ENCODE measurements at places on chromosomes 12 and 14.

DNA sequence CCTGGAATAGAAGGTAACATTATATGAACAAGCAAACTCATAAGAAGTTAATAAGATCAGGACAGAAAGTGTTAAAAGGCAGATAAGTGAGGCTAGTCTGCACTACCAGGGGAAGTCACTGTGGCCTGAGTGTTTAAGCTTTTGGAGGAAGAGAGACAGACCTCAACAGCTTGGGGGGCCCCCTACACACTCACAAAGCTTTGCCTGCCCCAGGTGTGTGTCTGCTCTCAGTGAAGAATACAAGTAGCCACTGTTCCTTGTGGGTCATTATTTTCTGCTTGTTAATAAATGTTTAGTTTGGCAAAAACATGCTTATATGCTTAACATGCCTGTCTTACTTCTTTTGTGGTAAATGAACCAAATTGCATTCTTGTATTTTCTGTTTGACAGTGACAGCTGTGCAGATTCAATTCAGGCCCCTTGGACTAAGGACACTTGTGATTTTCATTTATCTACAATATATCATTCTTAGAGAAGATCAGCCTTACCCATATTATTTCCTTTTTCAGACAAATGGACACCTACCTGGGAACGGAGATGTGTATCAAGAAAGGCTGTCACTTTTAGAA lies 50.7 kb upstream of the C12orf71 start:
- DNase-seq = no peak

GRCh38 chr12:89160716-89161123 lies 191.6 kb downstream of the DUSP6 start:
- DNase-seq = peak; percentile 21

- no peak for DNase-seq
These were observed 852 bp downstream of the COX16 start for GRCh38 chr14:70358631-70359030.

- DNase-seq = no peak
These were observed 25.3 kb downstream of the EID3 start for GRCh38 chr12:104328790-104329189.

GRCh38 chr12:130431176-130431575 lies 93.5 kb downstream of the PIWIL1 start:
- DNase-seq = no peak

GRCh38 chr12:120368789-120369602 lies at the start of gene MSI1:
Gene MSI1 (minus strand): TSS chr12:120369164. CDS start chr12:120369091, 73 bp downstream.
- no peak for DNase-seq

DNA sequence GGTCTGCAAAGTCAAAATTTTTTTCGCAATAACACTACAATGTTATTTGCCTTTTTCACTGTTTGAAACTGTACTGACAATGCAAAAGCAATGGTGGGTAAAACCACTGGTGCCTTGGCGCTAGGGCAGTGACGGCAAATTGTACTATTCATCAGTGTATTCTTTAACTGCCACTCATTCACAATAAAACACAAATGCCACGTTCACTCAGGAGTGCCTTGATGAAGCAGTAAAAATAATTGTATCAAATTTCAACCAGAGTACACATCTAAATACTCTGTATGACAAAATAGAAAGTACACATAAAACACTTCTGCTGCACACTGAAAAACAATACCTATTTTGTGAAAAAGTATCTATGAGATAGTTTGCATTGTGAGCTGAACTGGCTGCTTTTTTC lies 17.8 kb downstream of the DCAF5 start:
- no peak for DNase-seq

DNA sequence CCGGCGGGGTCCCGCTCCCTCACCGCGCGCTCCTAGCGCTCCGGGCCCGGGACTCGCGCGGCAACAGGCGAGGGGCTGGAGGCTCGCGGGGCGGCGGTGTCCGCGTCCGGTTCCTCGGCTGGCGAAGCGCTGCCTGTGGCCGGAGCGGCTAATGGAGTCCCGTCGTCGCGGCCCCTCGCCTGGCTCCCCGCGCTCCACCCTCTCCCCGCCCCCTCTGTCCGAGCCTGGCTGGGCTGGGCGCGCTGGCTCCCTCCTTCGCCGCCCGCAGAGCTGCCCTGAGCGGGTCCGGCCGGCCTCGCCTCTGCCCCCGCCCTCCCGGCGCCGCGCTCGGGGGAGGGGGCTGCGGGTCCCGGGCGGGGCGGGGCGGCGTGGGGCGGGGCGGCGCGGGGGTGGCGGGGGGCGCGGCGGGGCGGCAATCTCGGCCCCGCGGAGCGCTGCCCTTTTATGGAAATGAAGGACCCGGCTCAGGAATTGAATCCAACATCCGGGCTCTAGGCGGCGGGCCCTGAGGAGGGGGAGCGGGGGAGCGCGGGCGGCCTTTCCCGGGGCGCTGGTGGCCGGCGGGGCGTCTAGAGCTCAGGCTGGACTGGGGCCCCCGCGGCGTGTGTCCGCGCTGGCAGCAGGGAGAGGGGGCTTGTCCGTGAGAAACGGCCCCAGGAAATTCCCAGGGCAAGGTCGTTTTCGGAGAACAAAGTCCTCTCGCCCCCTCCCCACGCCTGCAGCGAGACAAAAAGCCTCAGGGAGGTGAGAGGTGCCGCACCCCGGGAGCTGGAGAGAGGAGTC lies at the start of gene FERMT2:
Gene FERMT2 (minus strand): TSS at position 153 of the 783 bp plus-strand sequence. CDS start 482 bp downstream, outside the sequence.
- no peak for DNase-seq

DNA sequence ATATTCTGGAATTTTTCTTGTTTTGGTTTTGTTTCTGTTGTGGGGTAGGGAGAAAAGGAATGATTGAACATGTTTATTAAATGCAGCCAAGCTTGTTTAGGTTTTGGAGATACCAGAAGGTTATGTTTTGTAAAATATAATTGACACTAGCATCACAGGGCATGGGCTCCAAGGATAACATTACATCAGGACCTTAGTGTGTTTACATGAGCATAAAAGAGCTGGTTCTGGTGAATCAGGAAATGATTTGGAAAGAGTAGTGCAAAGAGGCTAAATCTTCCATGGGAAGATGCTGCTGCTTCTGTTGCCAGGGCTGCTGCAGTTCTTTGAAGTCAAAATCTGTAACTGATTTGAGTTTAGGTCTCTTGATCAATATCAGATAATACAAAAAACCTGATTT lies 118.7 kb downstream of the ETNK1 start:
- DNase-seq = no peak

GRCh38 chr12:102167821-102168604 lies 29.6 kb downstream of the PMCH start:
- DNase-seq = no peak

- DNase-seq = peak; percentile 76
These were observed 72.8 kb downstream of the IRF2BPL start for GRCh38 chr14:76955575-76956315.

Data from CD4-positive, alpha-beta T cell treated with Interferon alpha-2 for 1 hour (primary cell).